NCI-H510A (cell line): ENCODE measurements at places on chromosomes 1 and 21.

GRCh38 chr1:110582378-110582777, 23.8 kb downstream of the KCNA2 start:
- DNase-seq = no peak

GRCh38 chr1:32741413-32742198, 39.0 kb upstream of the SYNC start:
- no peak for DNase-seq

- peak; percentile 92 for DNase-seq
Measured at GRCh38 chr1:39973503-39974135, 18.7 kb downstream of the MFSD2A start.

DNA sequence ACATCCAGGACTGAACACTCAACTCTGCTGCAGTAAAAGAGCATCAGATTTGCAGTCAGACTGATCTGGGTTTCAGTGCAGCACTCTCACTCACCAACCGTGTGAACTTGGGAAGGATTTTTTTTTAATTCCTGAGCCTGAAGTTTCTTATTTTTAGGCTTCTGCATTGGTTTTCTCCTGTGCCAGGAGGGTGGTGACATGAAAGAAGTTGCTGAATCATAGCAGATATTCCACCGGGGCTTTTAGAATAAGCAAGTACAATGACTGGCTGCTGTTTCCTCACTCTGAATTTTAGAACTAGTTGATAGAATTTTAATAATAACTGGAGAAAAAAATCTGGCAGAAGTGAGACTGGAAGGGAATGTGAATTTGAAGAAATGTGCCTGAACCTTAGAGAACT, 11.6 kb downstream of the ADAM30 start:
- no peak for DNase-seq

GRCh38 chr21:15534450-15534886, 195.3 kb upstream of the USP25 start:
- no peak for DNase-seq

GRCh38 chr21:41092312-41092711, 75.6 kb upstream of the BACE2 start:
- DNase-seq = no peak

- no peak for DNase-seq
Measured at GRCh38 chr1:63316598-63316983, 5.8 kb upstream of the FOXD3 start.

GRCh38 chr1:51736702-51737101, 119.8 kb downstream of the OSBPL9 start:
- DNase-seq = no peak

- no peak for DNase-seq
Measured at GRCh38 chr1:189880135-189880534, 597.5 kb downstream of the BRINP3 start.

DNA sequence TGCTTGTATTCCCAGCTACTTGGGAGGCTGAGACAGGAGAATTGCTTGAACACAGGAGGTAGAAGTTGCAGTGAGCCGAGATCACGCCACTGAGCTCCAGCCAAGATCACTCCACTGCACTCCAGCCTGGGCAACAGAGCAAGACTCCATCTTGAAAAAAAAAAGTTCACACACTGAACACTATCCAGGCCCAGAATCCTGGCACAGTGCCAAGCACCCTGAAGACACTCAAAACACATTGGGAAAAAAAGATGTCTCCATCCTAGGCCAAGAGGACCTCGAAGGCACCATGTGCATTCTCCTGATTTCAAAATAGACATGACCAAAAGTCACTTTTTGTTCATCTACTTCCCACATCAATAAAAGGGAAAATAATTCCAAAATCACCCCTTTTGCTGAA, 38.7 kb downstream of the SLC9A1 start:
- DNase-seq = no peak

GRCh38 chr1:208169081-208169879, 74.9 kb downstream of the PLXNA2 start:
- no peak for DNase-seq

- DNase-seq = peak; percentile 44
Measured at GRCh38 chr21:41366522-41367151, 4.8 kb downstream of the MX2 start.

DNA sequence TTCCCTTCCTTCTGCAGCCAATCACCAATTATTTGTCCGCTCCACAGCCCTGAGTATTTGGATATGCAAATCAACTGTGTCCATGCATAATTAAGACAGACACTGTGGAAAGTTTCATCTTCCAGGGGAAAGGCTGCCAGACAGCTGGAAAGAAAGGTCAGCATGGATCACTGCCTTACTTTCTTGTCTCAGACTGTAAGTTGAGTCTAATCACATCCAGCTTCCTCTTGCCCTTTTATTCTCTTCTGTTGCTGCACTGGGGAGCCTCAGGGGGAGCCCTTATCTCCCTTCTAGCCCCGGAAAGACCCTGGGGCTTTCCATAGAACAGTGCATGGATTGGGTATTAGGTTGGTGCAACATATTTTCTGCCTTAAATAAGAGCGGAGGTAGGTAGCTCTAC, 182.9 kb downstream of the OMA1 start:
- DNase-seq = no peak

- no peak for DNase-seq
Measured at GRCh38 chr1:210132582-210132981, 100.0 kb upstream of the SERTAD4 start.

DNA sequence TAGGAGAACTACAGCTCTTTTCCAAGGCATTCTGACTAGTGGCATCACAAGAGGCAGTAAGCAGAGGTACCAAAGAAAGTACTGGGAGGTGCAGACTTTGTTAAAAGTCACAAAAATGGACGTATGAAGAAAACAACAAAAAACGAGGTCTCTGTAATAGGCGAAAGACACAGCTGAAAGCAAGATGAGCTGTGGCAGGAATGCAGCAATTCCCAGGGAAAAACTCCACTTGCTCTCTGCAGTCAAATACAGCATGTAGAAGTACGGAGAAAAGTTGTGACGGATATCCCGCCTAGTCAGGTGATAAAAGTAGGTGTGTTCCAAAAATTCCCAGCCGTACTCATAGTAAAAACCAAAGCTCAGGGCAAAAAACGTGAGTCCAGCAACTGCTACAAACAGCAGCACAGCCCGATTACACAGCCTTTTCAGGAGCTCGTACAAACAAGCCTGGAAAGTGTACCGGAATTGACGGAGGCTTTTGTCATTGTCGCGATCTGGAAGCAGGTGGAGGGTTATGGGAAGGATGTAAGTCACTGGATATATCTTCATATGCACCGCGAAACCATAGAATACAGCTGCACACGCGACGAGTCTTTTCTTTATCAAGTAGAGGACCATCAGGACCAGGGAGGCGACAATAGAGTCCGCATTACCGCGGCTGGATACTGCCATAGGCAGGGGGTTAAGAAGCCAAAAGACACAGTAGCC, 979 bp downstream of the PIGM start:
- no peak for DNase-seq

DNA sequence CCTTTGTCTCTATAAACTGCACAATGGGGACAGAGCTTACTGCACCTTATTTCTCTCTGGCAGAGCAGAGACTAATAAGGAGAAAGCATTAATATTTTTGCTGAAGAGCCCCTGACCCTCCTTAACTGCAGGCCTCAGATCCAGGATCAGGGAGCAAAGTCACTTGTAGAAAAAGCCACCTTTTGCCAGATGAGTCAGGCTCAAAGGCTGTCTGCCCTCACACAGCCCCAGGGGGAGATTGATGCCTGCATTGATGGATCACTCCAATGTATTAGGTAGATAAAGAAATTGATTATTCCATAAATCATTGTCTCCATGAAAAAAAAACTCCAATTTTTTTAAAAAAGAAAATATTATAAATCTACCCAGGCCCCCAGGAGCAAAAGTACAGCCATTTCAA, 15.8 kb downstream of the GRIK3 start:
- no peak for DNase-seq

GRCh38 chr1:65083263-65083896, 64.6 kb upstream of the AK4 start:
- no peak for DNase-seq

GRCh38 chr1:11617314-11617713, 36.9 kb downstream of the FBXO2 start:
- DNase-seq = no peak

DNA sequence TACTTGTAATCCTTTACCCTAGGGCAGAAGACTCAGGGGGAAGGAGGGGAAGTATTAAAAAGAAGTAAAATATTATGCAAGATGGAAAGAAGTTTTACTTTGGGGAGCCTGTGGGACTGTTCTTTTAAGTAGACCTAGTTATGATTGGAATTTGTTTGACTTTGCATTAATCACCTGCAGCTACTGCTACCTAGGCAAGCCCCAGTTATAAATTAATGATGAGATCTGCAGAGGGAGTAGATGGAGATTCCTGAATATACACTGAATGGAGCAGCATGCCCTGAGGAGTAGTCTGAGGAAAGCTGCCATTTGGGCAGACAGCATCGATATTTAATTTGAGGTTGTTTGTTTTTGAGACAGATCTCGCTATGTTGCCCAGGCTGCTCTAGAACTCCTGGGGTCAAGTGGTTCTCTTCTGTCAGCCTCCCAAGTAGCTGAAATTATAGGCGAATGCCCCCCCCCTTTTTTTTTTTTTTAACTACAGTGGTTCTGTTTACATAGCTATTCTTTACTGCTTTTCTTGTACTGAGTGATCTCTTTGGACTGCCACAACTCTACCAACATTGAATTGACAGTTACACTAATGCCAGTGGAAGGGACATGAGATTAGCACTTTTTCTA, 81.4 kb upstream of the SERTAD4 start:
- no peak for DNase-seq
